ENCODE measurements at places on chromosomes 5 and 9.

GRCh38 chr9:70054521-70054920 is 10.9 kb downstream of the MAMDC2 start:
- no peak for DNase-seq

DNA sequence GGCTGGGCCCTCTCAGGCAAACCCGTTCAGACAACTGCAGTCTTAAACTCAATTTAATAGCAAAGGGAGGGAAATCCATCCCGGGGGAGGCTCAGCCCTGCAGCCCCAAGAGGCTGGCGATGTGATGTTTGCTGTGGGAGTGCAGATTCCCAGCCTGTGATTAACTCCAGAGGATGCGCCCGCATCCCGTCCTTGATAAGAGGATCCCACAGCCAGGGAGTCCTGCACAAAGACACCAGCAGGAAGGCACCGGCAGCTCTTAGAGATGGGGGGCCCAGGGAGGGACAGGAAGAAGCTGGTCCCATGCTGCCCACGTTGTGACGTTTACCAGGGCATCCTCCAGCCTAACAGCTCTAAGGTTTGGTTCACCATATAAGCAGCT is 64.7 kb downstream of the MRPL36 start:
- DNase-seq: no peak

- no peak for DNase-seq
Measured at GRCh38 chr9:123338710-123339665, 17.0 kb upstream of the CRB2 start.

- no peak for DNase-seq
Measured at GRCh38 chr9:336039-336438, 121.4 kb downstream of the DOCK8 start.

DNA sequence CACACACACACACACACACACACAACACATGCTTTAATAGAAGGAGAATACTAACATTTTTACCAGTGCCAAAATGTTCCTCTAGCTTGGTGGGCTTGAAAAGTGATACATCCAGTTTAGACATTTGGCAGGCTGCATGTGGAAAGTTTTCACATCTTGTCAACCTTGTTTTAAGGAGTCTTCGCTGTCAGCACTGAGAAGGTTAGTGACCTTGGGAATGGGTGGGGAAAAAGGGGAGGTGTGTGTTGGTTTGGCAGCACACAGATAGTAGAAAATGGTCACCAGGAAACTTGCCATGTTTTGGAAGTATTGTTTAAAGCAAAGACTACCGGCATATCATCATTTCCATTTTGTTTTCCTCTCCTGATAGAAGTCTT is 346.5 kb upstream of the ADAMTSL1 start:
- DNase-seq: no peak

- no peak for DNase-seq
Measured at GRCh38 chr9:114911167-114911821, 19.1 kb downstream of the TNFSF8 start.

GRCh38 chr9:80197661-80198060 is 625.9 kb downstream of the TLE4 start:
- DNase-seq: no peak

DNA sequence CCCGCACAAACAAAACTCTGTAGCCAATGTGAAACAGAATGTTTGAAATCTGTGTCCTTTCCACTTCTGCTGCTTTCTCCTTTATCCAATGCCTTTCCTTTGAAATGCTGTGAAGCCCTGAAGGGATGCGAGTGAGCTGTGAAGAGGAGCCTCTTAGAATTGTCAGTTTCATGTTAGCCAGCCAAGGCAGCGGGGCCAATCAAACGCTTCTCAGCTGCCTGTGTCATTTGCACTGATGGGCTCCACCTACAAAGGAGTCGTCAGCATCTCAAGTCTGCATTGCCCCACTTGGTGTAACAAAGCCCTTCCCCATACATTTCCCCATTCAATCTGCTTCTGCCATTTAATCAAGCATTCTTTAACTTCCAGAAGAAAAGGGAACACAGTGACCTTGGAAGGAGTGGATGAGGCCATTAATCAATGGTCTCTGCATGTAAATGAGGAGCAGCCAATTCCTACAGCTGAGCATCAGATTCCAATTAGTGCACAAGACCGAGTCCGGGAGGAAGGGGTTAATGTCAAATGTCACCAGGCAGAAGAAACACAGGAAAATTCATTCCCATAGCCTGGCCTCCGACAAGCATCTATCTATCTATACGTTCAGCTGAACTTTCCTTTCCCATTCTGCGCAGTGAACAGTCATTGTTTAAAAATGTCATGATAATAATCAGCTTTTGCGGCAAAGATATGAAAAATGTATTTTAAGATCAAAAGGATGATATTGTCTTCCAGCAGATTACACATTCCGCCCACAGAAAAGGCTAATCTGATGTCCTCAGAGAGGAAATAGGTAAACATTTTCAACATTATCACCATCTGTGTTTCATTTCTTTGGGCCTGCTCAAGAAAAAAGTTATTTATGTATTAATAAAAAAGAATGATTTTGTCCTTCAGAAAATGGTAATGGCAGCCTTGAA is 154.6 kb downstream of the FSTL4 start:
- DNase-seq: no peak

Data from stimulated activated CD4-positive, alpha-beta T cell treated with anti-CD3 and anti-CD28 coated beads, TNF-alpha, amount 100 ng/mL, for 1 hour (primary cell).